ENCODE measurements at places on chromosomes 13 and 19. TPM values are rescaled to one million over a fixed set of nuclear protein-coding genes. Genes with fewer than 3 reads are reported as not detected.

- no peak for DNase-seq
Observed at GRCh38 chr13:21079221-21079620, 17.8 kb upstream of the LATS2 start.

- DNase-seq, result no peak
Observed at GRCh38 chr19:12828494-12828893, 5.9 kb downstream of the RTBDN start.

DNA sequence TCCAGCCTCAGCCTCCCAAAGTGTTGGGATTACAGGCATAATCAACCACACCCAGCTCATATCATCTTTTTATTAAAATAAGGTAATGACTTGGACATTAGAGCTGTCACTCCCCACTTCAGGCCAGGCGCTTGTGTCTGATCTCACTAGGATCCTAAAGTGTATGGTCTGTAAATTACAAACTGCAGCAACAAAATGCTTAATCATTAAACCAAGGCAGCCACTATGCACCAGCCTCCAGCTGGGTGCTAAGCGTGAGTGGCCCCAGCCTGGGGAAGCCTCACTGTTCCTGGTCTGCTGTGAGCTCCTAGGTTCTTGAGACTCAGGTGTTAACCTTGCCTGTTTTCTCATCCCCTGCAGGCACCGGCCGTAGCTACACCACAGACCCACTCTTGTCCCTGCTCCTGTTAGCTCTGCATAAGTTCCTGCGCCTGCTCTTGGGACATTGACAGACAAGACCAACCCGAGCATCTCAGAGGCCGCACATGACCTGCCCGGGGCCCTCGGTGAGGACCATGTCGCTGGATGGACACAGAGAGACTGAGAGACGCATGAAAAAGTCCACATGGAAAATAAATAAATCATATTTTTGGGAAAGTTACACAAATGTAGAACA lies 37.8 kb downstream of the VSTM2B start:
- no peak for DNase-seq

DNA sequence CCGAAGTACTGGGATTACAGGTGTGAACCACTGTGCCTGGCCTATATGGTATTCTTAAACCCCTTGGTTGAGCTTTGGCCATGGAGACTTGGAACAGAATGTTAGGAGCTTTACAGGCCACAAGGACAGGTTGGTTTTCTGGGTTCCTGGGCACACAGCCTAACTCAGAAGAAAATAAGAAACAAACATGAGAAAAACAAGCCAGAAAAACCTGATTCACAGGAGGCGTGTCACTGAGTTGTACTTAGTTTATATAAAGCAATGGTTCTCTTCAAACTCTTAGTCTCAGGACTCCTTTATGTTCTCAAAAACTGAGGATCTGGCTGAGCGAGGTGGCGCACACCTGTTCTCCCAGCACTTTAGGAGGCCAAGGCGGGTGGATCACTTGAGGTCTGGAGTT lies 125.1 kb upstream of the SPATA13 start:
- no peak for DNase-seq

The CHERP gene
- total RNA-seq, result 56.9 TPM

The POLR2I gene
- 49.6 TPM for total RNA-seq

The C5AR1 gene
- 5.1 TPM for total RNA-seq

The MEX3D gene
- 21.7 TPM for total RNA-seq

The C19orf38 gene
- total RNA-seq, result 0.99 TPM

- DNase-seq, result no peak
Observed at GRCh38 chr13:31174018-31174417, 12.3 kb upstream of the HSPH1 start.

DNA sequence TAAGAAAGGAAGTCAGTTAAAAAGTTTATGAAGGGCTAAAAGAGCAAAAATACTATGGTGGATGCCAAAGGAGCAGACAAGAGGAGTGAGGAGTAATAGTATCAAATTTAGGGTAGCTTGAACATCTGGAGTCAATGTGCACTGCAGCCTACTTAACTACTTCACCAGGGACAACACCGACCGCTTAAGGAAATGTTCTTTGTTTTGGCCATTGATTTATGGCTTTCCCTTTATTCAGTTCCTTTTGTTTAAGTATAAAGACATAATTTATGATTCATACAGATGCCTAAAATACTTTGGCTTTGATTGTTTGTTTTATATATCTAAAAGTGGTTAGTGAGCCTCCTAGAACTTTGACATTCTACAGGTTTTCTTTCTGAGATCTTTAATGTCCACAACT lies 276.3 kb upstream of the PRR20A start:
- DNase-seq, result no peak

DNA sequence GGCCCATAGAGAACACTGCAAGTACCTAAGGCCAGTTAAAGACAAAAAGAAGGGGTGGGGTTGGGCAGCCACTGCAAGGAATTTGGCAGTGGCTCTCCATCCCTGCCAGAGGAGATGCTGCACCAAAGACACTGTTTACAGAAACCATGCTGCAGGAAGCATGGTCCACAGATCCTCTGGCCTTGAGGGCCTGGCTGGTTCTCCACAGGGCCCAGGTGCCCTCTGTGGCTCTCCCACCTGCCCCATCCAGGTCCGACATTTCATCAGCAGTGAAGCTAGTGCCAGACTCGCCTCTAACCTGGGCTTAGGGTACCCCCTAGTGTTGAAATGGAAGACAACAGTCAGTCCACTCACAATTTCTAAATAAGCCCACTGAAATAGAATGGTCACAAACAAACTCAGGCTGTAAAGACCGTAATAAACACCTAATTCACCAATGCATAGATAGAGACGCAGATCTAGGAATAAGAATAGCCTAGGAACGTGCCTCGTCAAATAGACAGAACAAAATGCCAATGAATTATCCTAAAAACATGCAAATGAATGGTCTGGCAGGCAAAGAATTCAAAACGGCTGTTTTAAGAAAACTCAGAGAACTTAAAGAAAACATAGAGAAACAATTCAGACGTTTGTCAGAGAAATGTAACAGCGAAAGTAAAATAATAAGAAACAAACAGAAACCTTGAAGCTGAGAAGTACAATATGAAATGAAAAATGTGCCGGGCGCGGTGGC lies 23.3 kb downstream of the LYPD4 start:
- DNase-seq, result no peak

DNA sequence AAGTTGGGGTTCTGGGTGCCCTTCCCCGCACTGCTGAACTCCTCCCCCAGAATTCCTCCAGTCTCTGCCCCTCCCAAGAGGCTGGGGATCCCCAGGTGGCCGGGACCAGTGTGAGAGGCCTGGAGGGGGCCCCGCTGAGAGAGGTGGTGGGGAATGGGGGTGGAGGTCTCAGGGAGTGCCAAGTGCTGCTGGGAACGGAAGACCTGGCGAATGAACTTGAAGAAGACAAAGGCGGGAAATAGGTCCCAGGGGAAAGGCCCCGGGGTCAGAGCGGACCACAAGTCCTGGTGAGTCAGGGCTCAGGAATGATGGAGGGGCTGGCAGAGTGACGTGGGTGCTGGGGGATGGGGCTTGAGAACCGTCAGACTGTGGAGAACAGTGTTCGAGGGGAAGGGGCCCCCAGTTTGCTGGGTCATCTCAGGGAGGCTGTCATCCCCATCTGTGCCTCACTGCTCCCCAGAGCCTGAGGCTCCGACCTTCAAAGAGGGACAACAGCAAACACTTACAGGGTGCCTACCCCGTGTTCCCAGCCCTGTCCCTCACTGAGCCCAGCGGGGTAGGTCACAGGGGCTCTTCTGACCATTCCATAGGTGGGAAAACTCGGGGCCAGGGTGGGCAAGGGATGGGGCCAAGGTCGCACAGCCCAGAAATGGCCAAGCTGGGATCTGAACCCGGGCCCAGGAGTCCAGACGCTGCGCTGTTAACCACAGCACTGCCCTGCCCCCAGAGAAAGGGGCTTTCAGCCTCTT lies 16.0 kb upstream of the SEMA6B start:
- no peak for DNase-seq

DNA sequence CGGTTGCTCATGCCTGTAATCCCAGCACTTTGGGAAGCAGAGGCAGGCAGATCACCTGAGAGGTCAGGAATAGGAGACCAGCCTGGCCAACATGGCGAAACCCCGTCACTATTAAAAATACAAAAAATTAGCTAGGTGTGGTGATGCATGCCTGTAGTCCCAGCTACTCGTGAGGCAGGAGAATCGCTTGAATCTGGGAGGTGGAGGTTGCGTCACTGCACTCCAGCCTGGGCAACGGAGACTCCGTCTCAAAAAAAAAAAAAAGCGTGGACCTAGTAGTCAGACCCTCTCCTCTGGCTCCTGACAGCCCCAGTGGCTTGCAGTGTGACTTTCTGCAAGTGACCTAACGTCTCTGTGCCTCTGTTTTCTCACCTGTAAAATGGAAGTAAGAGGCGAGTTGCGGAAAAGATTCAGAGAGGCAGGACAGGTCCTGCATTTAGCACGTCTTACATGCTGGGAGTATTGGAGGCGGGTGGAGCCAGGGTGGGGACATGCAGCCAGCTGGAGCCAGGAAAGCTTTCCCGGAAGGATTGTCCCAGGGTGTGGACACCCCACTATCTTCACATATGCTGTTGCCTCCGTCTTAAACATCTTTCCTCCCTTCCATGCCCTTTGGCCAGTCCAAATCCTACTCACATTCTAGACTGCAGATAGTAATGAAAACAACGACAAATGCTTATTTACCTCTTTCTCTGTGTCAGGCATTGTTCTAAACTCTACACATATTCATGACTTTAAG lies 2.9 kb downstream of the TUBB4A start:
- no peak for DNase-seq

The ELOF1 gene
- total RNA-seq, result 46.2 TPM

DNA sequence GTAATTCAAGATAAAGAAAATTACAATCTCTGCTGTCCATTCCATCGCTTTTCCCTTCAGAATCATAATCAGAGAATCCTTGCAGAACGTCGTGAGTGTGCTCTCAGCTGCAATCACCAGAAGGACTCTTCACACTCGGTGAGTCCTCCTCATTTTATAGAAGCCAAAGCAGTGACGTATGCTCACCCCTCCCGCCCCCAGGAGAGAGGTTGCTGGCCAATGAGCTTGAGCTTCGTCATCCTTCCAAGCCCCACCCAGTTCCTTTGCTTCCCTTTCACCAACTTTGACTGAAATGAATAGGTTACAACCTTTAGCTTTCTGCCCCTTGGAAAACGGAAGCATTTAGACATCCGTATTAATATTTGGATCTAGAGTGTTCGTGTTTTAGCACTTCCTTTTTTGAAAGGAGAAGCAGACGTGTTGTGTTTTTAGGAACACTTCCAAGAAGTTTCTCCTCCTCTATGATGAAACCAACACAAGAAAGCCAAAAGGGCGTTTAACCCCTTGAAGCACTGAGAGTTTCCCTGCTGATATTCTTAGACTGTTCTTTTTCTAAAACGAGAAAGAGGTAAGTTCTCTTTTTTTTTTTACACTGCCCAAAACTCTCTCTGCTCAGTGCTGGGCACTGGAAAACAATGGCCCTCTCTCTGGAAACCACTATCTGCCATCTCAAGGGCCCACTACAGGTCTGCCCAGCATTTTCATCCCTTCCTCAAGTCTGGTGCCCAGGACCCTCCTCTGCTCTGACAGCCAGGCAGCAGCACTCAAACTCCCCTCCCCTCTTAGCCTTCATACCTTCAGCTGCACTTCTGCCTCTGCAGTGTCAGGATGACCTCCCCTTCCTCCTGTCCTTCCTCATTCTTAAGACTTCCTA lies 44.3 kb upstream of the CEACAM21 start:
- peak; percentile 78 for DNase-seq

GRCh38 chr13:112069061-112069844 lies 2.3 kb downstream of the SOX1 start:
- DNase-seq, result no peak

- no peak for DNase-seq
Observed at GRCh38 chr13:21894091-21894490, 223.2 kb downstream of the FGF9 start.

- no peak for DNase-seq
Observed at GRCh38 chr13:100788540-100788939, 113.9 kb upstream of the TMTC4 start.

GRCh38 chr19:18763674-18764590 lies 27.2 kb downstream of the COMP start:
- peak; percentile 68 for DNase-seq

DNA sequence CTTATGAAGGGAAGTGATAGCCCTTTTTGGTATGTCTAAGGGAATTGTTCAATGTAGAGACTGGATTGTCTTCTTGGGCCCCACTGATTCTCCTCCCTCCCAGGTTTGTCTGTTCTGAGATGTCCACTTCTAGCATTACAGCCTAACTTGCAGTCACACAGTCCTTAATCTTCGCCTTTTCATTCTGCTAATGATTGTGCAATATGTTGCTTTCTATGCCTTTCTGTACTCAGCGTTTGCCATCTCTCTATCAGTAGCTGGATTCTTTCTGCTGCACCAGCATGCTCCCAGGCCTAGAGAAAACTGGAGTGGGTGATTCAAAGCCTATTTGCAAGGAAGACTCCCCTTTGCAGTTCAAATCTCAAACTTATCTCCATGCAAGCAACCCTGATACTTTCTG lies 307.5 kb upstream of the DACH1 start:
- DNase-seq, result no peak

- DNase-seq, result no peak
Observed at GRCh38 chr19:638906-639252, 800 bp upstream of the FGF22 start.

The WDR87 gene
- total RNA-seq, result not detected

The KLK4 gene
- total RNA-seq, result not detected

DNA sequence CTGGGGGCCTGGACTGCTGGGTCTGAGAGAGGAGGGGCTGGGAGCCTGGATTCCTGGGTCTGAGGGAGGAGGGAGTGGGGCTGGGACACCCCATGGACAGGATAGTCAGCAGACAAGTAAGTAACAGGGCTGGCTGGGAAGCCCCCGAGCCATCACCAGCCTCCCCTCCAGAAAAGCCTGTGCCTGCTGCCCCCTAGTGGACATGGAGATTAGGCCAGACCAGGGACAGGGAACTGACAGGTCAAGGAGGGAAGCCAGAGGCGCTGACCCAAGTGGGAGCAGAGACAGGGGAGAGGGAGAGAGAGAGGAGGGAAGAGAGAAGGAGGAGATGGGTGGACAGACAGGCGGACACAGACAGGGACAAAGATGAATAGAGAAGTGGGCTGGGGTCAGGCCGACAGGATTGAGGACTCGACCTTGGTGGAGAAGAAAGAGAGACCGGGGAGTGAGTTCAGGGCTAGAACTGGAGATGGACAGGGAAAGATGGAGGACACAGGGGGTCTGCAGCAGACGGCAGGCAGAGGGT lies 6.7 kb upstream of the ERFL start:
- DNase-seq, result peak; percentile 59

The ZNF793 gene
- total RNA-seq, result 19.7 TPM

- no peak for DNase-seq
Observed at GRCh38 chr19:19627621-19628500, at the start of gene LPAR2. LPAR2 (minus strand) TSS chr19:19628220; CDS start chr19:19627275, 945 bp downstream.
